HCT116 (cell line): ENCODE measurements at places on chromosomes 5 and 9.

DNA sequence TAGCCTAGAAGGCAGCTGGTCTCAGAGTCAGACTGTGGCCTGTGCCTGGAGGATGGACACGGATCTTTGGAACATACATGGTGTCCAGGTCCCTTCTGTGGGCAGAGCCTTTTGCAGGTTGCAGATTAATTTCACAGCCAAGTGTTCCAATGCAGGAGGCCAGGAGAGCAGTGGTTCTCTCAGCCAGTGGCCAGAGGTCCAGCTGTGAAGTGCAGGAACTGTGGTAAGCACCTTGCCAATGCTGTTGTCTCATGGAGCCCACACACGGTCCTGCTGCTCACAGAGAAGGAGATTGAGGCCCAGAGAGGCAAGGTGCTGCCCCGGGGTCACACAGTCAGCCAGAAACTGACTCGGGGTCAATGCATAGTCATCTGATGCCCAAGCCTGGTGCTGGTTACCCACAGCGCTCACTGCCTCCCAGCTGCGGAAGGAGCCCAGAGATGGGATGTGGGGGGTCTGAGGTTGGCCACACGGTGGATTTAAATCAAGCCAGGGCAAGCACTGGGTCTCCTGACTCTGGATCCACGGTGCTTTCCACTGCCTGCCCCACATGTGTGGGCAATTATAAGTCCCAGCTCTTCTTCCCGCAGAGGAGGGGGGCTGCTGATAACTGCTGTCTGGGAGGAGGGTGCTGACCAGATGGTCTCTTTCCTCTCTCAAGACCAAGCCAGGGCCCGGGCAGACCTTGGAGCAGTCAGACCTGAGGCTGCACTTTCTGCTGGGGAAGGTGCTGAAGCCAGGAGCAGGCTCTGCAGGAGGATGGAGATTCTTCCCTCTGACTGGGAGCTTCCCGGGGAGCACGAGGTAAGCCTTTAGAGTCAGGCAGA lies 2.8 kb downstream of the PDGFRB start:
- DNase-seq, result no peak

GRCh38 chr9:98763986-98764745 lies 32.2 kb downstream of the ANKS6 start:
- no peak for DNase-seq

DNA sequence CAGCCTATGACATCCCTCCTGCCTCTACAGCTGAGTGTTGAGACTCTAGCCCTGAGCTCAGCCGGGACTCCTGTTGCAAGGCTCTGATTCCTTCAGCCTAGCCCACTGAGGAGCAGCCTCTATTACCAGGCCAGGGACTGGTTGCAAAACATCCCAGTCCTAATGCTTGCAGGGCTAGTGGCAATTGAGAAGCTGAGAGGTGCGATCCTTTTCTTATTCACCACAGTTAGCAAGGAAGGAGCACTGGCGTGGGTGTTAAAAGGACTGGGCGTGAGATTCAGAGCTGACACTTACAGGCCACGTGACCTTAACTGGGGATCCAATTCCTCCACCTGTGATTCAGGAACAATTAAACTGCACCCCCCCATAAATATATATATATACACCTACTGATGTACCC lies 58.8 kb downstream of the GARNL3 start:
- DNase-seq, result no peak

- DNase-seq, result no peak
Measured at GRCh38 chr9:27768781-27769180, 195.5 kb upstream of the C9orf72 start.

DNA sequence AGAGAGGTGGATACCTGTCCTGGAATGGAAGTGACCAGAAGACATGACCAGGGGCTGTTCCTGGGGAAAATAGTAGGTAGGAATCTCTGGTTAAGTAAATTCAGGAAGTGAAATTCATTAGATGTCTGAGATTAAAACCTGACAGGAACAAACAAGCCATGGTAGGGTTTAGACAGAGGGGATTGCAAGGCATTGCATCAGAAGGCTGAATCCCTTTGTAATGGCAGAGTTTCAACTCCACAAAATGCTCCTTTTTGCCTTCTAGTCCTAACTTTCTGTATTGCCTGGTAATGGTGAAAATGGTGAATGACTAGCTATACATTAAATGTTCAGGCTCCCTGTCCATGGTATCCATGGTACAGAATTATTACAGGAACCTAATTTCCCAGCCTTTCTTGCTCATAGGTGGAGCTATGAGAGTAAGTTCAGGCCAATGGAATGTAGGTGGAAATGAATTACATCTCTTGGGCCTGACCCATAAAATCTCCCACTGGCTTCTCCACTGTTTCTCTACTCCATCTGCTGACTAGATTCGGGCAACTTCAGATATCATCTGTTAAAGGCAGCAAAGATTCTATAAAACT lies 113.4 kb upstream of the CNTLN start:
- no peak for DNase-seq

DNA sequence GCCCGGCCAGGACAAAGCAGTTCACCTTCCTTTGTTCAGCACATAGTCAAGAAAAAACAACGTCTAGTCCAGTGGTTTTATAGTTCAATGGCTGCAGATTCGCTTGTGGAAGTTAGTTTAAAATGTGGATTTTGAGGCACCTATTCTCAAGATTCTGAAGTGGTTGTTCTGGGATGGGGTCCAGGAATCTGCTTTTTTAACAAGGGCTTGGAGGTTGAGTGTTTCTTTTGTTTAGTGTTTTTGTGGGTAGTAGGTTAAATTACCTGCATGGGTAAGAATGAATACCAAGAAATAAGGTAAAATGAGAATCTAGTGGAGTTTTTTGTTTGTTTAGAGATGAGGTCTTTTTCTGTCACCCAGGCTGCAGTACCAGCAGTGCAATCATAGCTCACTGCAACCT lies 28.4 kb upstream of the NADK2 start:
- no peak for DNase-seq

GRCh38 chr5:146218168-146218567 lies 14.8 kb downstream of the RBM27 start:
- DNase-seq, result no peak

DNA sequence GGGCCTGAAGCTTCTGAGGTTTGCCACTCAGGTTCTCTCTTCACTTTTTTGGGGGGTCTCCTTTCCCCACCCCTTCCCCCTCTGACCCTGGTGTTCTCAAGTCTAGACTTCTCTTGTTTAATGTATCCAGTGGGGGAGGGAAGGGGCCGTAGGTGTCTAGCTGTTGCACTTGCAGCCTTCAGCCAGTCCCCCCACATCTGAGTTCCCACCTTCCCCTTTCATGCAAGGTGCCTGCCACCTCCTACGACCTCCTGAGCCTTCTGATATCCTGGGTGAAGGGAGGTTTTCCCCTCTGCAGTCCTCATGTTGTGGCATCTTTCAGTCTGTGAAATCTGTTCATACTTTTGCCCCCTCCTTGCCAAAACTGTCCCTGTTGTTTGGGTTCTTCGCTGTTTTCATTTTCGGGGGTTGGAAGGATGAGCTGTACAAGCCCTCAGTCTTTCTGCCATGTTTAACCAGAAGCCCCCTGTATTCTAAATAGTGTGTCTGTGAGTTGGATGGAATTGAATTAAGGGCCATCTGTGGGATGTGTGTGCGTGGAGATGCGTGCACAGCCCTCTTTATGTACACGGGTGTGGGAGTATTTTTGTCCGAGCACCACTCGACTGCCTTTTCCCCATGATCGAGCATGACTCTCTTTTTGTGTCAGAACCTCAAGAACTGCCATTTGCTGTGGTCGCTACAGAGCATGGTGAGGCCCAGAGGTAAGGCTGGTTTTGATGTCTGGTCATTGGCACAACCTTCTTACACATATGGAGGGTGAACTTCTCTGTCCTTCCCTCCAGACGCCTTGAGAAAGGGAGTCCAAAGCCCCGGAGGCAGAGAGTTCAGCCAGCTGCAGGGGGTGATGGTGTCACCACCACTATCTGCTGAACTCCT lies 23.6 kb downstream of the PRRC2B start:
- no peak for DNase-seq

DNA sequence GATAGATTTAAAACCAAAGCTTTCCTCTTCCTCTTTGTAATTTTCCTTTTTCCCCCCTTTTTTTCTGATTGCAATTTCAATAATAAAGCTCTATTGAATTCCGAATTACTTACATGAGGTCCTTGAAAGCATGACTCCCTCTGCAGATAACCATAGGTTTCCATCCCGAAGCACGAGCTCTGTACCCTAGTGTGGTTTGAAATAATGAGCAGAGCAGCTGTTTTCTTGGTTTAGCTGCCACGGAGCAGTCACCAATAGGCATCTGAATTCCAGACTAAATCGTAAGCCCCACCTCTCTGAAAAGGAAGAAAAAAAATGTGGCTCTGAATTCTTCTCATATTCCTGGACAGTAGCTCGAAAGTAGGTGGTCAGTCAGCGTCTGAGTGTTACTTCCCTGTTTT lies 18.5 kb upstream of the GNE start:
- no peak for DNase-seq
